Fibroblast of skin of abdomen (primary cell): ENCODE measurements at places on chromosomes 7 and 10.

DNA sequence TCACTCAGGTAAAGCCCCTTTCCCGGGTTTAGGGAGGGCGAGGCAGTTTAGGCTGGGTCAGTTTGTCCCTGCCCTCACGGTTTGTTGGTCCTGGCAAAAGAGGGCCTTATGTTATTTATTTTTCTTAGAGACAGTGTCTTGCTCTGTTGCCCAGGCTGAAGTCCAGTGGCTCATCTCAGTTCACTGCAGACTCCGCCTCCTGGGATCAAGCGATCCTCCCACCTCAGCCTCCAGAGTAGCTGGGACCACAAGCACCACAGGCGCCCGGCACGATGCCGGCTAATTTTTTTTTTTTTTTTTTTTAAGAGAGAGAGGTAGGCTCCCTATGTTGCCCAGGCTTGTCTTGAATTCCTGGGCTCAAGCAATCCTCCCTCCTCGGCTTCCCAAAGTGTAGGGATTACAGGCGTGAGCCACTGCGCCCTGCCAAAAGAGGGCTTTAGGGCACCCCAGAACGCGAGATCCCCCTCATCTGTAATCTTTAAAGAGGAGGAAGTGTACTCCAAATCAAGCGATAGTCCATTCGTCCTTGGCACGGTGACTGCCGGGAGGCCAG lies 626 bp upstream of the BMS1 start:
- DNase-seq: peak; percentile 8

DNA sequence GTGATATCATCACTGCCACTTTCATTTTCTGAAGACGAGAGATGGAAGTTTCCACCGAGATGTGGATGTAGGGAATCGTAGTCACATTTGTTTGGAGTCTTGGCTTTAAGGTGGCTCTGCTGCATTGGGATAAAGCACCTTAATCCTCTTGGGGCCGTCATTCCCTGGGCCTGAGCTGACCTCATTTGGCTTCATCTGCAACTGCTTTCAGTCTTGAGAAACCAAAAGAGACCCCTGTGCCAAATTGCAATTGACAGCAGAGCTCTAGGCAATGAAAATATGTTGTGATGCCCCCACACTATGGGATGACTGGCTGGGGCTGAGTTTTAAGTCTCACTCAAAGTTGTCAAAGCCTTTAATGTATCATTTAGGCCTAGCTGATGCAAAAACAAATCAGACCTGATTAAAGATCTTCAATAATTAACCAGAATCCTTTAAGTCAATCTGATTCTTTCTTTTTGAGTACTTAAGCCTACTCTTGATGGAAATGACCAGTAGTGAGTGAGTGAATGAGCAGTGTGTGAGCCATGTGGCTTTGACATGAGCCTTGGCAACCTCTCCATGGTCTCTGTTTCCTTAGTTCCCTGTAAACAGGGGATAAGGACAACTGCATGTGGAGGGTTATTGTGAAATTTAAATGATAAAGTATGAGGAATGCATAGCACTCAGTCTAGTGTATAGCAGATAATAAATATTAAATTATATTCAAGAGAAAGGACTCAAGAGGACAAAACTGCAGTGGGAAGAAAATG lies 155.0 kb downstream of the BMPER start:
- DNase-seq: peak; percentile 70

DNA sequence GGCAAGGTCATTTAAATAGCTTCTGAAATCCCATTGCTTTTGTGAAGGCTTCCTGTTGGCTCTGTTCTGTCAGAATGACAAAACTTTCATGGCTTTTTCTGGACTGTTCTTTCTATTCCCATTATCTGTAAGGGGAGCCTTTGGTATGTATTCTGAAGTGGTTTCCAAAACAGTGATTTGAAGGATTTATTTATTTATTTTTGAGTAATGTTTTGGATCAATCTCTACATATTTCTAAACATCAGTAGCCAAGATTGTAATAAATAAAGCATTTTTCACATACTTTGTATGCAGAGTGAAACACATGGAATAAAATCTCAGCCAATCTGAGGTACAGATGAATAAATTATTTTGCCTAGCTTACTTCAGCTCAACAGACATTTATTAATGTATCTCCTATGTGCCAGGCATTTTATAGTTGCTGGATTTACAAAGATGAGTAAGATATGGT lies 121.1 kb downstream of the BBS9 start:
- peak; percentile 82 for DNase-seq

DNA sequence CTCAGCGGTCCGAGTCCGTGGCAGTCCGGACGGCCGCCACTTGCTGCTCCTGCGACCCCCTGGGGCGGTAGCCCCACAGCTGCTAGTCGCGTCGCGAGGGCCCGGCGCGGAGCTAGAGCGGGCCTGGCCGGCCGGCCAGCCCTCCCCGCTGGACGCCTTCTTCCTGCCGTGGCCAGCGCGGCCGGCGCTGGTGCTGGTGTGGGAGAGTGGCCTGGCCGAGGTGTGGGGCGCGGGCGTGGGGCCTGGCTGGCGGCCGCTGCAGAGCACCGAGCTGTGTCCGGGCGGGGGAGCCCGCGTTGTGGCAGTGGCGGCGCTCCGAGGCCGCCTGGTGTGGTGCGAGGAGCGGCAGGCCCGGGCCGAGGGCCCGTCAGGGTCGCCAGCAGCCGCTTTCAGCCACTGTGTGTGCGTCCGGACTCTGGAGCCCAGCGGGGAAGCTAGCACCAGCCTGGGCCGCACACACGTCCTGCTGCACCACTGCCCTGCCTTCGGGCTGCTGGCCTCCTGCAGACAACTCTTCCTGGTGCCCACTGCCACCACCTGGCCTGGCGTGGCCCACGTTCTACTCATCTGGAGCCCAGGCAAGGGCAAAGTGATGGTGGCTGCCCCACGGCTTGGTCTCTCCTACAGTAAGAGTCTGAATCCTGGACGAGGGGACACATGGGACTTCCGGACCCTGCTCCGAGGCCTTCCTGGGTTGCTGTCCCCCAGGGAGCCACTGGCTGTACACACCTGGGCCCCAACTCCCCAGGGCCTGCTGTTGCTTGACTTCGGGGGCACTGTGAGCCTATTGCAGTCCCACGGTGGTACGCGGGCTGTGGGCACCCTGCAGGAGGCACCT lies 631 bp downstream of the HPS6 start:
- no peak for DNase-seq
